ENCODE measurements at places on chromosomes 7 and 10.
A peak's percentile ranks its signal among the peaks of the same experiment; 100 is the strongest.

GRCh38 chr7:43470110-43470509, 112.8 kb upstream of the STK17A start:
- DNase-seq: no peak

GRCh38 chr10:11593612-11594011, 17.8 kb downstream of the USP6NL start:
- DNase-seq: peak; percentile 40

- no peak for DNase-seq
Observed at GRCh38 chr10:126777714-126778113, 107.2 kb upstream of the C10orf90 start.

GRCh38 chr10:63670291-63670898, 149.2 kb downstream of the REEP3 start:
- no peak for DNase-seq

DNA sequence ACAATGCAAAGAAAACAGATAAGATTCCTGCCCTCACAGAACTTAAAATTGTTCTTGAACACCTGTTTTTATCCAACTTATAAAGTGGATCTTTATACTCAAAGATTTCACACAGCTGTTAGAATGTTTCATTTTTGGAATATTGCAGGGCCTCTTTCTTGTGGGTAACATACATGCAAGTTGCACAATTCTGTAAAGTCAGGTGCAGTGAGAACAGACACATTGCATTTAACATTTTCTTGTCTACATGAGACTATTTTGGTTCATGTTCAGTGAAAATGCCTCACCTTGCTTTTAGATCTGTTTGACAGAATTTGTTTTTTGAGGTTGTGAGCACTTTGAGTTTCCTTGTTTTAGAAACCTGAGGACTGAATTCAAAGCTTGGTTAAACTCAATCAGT, 707.8 kb downstream of the SUGCT start:
- no peak for DNase-seq

GRCh38 chr7:156610601-156611000, 30.0 kb upstream of the RNF32 start:
- no peak for DNase-seq

DNA sequence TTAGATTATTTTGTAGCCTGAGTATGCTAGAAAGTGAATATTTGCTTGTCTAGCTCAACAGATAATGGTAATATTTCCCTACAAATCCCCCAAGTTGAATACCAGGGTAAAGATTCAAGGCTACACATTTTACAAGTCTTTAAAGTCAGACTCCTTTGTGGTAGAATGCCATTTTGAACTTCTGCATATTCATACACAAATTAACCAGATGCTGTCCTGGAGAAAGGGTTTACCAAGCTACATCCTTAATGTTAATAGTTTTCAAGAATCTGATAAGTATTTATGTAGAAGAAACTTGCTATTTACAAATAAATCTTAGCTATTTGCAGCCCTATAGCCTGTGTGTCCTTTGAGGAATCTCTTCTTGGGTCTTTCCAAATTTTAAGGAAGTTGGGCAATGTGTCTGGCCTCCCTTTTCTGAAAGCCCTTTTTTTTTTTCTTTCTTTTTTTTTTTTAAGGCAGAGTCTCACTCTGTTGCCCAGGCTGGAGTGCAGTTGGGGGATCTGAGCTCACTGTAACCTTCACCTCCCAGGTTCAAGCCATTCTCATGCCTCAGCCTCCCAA, 82.6 kb downstream of the CPEB3 start:
- no peak for DNase-seq

- DNase-seq: no peak
Observed at GRCh38 chr10:59648711-59649201, 60.9 kb downstream of the SLC16A9 start.

DNA sequence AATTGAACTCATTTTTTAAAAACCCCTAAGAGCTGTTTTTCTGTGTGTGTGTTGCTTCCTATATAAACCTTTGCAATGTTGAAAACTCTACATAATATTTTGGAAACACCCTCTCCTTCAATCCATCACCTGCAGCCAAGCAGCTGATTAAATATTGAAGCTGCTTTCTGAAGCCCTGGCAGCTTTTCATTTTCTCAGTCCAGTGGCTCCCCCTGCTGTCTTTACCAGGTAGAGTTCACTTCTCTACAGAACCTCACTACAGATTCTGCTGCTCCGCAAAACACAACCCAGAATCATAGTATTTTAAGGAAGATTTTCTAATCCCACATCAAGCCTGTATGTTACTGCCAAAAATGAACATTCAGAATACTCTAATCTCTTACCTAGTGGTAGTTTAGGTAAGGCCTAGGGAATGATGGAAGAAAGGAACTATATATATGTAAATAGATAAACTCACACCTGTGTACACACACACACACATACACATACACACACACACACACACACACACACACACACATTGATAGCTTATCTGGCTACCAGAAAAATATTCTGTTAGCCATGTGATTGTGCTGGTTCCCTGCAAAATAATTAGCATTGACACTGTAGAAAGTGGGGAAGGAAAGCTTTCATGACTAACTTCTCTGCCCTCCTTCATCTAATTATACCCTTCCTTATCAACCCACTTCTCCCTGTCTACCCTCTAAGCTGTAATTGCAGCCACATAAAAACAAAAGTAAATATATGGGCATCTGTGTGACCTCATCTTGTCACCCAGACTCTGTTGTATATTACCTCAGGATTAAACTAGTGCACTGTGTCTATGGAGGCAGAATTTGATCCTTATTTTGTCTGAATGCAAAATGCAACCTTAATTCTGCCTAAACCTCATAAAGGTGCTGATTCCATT, 229.5 kb upstream of the FZD1 start:
- DNase-seq: peak; percentile 28

DNA sequence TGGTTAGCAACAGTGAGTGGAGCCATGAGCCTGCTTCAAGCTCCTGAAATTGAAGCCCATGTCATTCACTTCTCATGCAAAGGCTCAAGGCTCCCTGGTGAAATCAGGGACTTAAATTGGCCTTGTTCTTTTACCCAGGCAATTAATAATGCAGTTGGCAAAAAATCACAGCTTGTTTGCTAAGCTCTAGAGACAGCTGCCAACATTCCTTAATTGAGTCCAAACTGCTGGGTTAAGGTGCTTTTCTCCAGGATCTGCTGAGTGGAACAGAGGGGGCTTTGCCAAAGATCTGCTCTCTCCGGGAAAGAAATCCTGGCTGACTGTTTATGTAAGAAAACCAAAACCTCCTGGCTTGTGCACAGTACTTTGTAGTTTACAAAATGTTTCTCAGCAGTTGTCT, 257.6 kb upstream of the GHITM start:
- no peak for DNase-seq

All from hematopoietic multipotent progenitor cell treated with erythropoietin and hydrocortisone succinate and interleukin-3 and kit ligand, for 8 days (in vitro differentiated cells).